ENCODE measurements at places on chromosomes 11 and 22.

DNA sequence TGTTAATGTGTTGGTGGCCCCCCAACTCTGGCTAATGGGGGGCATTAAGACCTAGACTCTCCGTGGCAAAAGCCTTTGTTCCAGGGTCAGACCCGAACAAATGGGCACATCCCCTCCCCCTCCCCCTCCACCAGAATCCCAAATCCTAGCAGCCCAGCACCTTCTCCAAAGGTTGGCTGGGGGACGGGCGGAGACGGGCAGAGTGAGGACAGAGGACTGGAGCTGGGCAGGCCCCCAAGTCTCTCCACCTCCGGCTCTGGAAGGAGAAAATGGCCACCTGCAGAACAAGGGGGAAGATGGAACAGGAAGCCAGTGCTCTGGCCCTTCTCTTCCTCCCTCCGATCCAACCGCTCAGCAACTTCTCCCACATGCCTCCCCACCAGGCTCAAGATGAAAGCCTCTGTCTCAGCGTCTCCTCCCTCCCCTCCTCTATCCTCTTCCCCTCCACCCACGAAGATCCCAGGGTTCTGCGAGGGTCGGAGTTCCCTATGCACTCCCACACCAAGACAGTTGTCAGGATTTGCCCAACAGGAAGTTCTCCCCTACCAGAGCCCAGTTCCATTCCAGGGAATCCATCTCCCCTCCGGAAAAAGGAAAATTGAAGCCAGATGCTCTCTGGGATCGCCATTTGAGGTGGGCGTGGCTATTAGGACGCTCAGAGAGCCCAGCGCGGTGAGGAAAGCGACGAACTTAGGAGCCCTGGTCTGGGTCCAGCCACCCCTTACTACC, 20.1 kb downstream of the ADA2 start:
- peak; percentile 64 for DNase-seq

DNA sequence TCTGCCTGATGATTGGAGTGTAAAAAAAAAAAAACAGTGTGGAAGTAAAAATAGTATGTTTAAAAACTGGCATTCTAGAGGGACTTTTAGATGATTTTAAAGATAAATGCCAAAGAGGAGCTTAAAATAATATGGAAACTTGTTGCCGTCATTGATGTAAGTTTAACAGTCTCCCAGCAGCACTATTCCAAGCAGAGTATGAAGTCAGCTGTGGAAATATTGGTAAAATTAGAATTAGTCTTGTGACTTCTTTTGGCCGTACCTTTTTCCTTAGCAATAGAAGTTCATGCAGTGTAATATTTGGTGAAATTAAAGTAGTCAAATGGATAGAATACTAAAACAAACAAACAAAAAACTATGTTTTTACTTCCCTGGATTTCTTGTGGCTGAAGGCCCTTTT, 134.9 kb downstream of the METTL15 start:
- no peak for DNase-seq

GRCh38 chr11:106305458-106305857, 228.0 kb downstream of the AASDHPPT start:
- DNase-seq: no peak

DNA sequence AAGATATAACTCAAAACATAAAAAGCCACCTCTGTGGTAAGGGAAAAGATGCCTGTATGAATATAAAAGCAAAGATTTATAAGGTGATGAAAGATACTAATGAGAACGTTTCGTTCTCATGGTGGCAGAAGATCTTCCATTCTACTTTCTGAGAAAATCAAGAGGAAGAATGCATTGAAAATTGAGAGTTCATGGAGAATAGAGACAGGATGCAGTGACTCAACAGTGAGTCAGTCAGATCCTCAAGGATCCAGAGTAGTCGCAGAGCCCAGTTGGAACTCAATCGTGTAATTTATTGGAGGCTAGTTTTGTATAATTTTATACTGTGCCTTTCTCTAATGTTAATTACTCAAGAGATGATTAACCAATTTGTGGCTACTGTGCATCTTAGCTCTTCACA, 73.3 kb downstream of the ENTHD1 start:
- no peak for DNase-seq

DNA sequence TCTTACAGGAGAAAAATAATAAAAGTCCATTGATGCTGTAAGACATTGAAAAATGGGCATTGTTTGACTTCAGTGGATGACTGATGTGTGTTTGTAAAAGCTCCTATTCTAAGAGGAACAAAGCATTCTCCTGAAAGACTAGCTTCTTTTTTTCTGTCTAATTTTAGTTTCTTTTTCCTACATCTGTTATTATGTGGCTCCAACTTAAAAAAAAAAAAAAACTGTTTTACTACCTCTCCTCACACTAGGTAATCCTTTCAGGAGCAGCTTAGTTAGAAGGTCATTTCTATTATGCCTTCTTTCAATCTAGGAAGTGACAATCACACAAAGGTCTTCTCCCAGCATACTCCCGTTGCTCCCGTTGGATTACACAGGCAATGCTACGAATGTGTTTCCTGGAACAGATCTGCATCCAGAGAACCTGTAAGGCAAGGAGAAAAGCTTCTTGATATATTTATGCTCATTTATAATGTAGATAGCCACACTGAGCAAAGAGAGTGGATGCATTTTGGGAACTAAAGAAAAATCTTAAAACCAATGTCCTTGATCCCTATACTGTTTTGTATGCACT, 595.1 kb upstream of the CCDC179 start:
- no peak for DNase-seq

DNA sequence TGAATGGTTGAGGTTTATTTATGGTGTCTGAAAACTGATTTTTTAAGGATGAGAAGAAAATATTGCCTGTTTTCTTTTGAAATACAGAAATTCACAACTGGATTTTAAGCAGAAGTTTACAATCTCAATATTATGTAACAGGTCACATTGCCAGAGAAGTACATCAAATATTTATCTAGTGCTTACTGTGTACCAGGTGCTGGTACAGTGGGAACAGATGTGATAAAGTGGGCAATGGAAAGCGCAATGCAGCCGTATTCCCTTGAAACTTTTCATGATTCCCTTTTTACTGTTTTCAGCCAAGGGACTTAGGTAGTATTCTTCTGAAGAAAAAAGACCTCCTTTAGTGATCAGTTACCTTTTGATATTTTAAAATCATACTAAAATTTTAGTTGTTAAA, 49.6 kb downstream of the TTC17 start:
- no peak for DNase-seq

DNA sequence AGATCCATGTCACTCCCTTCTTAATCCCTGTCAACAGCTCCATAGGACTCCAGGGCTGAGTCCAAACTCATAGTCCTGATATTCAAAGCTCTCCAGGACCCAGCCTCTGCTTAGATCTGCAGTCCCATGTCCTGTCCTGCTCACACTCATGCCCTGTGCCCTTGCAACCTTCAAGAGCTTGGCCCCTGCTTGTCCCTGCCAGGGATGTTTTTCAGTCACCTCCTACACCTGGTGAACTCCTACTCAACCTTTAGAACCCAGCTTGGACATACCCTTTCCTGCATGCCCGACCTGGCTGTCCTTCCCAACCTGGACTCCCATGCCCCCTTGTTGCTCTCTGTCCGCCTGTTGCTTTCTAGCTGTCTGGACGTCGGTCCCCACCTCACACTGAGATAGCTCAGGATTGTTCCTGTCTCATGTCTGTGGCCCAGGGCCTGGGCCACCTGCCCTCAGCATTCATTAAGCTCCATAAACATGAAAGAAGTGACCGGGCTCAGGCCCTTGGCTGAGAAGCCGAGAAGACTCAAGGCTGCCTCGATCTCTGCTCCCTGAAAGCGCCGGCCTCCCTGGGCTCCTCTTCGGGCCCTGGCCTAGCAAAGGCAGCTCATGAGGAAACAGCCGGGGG, 48.8 kb upstream of the RTL6 start:
- DNase-seq: no peak

GRCh38 chr11:96341211-96342013, 1.6 kb downstream of the MAML2 start:
- no peak for DNase-seq
